ENCODE measurements at places on chromosomes 3 and 15.

DNA sequence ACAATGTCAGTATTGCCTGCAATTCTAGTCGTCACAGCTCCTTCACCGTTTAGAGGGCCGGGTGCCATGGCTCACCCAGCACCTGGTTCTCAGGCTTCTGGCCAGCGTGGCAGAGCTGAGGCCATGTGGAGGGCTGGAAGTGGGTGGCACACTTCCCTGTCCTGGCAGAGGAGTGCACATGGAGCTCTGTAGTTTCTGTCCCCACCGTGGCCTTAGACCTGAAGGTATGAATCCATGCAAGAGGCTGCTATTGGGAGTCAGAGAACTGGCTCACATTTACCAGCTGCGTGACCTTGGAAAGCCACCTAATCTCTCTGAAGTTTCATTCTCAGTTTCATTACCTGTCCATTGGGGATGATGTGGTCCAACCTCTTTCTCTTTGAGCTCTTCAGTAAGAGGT is 22.2 kb downstream of the EPHB1 start:
- DNase-seq, result no peak

DNA sequence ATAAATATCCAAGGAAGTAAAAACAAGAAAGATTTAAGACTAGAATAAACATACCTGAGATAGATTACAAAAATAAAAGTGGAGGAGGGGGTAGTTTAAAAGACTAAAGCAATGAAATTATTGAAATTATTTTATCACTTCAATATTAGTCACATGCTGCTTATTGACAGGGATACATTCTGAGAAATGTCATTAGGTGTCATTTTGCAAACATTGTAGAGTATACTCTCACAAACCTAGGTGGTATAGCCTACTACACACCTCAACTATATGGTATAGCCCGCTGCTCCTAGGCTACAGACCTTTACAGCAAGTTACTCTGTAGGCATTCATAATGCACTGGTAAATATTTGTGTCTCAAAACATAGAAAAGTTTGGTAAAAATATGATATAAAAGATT is 77.1 kb upstream of the MLF1 start:
- DNase-seq, result no peak

GRCh38 chr15:87345961-87346360 is 910.6 kb downstream of the NTRK3 start:
- no peak for DNase-seq

DNA sequence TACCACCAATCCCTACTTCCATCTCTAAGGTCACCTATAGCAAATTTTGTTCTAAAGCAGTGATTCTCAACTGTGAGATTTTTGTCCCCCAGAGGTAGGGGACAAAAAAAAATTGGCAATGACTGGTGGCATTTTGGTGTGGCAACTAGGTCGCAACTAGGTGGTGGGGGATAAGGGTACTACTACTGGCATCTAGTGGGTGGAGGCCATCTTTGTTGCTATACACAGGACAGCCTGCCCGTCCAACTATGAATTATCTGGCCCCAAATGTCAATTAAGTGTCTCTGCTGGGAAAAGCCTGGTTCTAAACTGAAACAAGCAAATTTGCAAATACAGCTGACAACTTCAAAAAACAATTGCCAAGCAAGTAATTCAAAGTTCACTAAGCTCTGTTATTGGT is 1.4 kb downstream of the MTMR10 start:
- no peak for DNase-seq

DNA sequence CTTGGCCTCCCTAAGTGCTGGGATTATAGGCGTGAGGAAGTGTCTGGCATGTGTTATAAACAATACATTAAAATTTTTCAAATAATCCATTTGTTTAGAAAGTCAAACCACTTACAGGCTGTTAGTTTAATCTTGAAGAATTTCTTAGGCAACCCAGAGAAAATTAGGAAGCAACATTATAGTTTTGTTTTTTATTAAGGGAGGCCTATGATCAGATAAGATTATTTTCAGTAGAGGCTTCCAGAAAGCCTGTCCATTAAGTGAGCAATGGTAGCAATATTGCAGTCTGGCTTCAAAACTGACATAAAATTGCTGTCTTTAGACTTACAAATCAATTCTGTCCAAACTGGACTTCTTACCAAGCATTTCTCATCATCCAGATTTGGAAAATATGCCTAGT is 49.6 kb downstream of the CD47 start:
- no peak for DNase-seq

- no peak for DNase-seq
Measured at GRCh38 chr15:78044407-78045155, 32.9 kb downstream of the TBC1D2B start.
